ENCODE measurements at places on chromosomes 7 and 10.

DNA sequence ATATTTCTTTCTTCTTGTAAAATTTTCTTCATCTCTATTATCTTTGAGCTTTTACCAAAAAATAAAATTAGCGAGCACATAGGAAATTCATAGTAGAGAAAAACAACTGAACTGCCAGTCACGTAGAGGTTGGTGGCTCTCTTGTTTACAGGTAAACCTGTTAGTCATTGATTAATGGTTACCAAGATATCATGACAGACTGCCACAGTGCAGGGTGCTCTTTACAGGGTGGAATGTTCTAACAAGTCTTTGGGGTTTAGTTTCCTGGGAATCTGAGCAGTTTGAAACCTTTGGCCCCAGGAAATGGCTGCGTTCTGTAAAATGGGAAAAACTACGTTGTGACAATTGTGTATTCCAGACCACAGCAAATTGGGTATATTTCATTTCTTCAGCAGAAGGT, 407.3 kb upstream of the ADARB2 start:
- DNase-seq: no peak

GRCh38 chr7:12716134-12716681, 28.8 kb downstream of the ARL4A start:
- DNase-seq: no peak

DNA sequence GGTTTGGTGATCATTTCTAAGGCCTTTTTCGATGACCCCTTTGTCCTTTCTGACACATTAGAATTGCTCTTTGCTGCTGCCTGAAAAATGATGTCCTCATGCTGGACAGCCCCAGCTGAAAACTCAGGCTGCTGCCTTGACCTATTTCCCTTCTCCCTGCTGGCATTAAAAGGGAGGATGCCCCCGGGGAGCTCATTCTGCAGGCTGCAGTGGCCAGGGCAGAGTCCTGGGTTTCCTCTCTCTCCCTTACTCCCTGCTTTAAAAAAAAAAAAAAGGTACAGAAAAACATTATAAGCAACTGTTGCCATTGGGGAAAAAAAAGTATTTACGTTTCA, 35.4 kb downstream of the LRRC4 start:
- no peak for DNase-seq

DNA sequence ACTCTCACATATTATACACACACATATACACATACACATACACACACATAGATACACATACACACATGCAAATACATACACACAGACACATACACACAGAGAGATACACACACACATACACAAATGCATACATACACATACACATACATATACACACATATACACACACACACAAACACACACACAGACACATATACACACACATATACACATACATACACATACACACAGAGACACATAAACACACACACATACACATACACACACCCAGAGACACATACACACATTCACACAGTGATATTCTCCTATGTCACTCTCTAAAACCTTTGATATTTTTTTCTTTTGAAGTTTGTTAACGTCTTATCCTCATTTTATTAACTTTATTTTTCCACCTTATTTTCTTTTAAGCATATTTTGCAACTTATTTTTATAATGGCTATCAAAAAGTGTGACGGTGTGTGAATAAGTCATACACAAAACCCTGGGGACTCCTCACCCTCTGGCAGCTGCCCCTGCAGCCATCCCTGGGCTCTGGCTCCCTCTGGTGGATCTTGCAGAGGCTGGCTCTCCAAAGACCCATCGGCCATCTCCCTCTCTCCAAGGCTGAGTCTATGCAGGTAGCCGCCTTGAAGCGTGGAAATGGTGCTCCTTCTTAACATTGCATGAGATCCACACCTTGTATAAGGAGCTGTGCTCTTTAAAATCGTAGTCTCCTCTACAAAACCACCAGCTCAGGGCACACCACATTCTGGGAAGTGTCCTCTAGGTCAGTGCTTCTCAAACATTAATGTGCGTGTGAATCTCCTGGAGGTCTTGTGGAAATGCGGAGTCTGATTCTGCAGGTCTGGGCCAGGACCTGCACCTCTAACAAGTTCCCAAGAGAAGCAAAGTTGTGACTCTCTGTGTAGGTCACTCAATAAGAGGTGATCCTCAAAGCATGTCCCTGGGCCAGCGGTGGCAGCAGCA, 4.1 kb upstream of the C10orf120 start:
- peak; percentile 54 for DNase-seq

DNA sequence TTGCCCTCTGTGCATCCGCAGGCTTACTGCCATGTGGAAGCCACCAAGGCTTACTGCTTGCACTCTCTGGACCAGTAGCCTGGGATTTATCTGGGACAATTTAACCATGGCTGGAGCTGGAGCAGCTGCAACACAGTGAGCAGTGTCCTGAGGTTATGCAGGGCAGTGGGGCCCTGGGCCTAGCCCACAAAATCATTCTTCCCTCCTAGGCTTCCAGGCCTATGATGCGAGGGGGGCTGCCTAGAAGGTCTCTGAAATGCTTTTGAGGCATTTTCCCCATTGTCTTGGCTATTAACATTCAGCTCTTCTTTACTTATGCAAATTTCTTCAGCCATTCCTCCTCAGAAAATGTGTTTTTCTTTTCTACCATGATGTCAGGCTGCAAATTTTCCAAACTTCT, 313.6 kb upstream of the CDC14C start:
- DNase-seq: no peak

DNA sequence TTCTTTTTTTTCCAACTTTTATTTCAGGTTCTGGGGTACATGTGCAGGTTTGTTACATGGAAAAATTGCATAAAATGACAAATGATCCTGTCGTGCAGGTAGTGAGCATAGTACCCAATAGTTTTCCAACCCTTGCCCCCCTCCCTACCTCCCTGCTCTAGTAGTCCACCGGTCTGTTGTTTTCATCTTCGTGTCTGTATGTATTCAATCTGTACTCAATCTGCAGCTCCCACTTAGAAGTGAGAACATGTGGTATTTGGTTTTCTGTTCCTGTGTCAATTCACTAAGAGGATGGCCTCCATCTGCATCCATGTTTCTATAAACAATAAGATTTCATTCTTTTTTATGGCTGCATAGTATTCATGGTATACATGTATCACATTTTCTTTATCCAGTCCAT, 151.3 kb downstream of the C1GALT1 start:
- DNase-seq: no peak

All from NCI-H1930 (cell line).